Hippocampal formation (tissue), 2 donors: ENCODE measurements at places on chromosomes 12 and 14.

DNA sequence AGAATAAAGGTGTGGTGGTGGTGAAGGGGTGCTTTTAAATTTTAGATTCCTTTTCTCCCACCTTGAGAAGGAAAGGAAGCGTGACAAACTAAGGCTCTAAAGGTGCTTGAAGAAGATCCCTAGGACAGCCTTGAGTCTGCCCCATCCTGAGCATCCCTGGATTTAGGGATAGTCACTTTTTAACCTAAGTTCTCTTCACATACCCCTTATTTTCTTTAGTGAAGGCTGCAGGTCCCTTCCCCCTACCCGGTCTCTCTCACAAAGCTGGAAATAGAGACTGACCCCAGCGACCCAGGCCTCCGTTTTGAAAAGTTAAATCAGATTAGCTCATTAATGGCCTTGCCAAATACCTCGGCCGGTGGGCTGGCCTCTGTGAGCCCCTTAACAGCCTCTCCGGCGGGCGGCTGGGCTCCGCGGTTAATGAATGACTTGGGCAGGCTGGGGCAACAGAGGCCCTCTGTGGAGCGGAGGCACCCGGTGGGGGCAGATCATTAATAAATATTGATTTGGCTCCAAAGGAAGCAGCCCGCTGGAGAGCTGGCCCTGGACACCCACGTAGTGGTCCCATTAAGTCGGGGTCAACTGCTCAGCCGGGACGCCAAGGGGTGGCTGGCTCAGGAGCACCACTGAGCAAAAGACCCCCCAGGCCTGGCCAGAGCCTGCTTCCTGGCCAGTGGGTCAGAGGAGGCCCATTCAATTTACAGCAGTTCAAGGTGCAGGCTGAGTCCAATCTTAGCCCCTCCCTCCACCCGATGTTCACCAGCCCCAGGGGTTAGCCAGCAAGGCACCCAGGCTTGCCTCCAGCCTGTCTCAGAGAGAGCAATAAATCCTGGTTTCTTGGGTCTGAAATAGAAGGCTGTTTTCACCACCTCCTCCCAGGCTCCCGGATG is 31.8 kb downstream of the PAH start:
- no peak for DNase-seq

DNA sequence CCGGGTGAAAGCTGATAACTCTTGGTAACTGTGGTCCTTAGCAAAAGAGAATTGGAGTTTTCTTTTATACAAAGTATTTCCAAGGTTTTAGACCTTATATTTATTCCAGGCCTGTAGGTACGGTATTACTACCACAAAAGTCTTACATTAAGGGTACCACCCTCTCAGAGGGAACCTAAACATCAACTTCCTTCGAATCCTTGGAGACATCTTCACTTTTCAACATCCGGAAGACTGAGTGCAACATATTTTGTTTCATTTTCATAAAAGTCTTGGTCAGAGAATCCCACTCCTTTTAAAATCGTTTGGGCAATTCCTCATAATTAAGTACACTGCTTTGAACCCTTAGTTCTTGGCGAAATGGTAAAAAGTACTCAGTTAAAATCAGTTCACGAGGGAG is 1.2 kb downstream of the CNOT2 start:
- DNase-seq: no peak

DNA sequence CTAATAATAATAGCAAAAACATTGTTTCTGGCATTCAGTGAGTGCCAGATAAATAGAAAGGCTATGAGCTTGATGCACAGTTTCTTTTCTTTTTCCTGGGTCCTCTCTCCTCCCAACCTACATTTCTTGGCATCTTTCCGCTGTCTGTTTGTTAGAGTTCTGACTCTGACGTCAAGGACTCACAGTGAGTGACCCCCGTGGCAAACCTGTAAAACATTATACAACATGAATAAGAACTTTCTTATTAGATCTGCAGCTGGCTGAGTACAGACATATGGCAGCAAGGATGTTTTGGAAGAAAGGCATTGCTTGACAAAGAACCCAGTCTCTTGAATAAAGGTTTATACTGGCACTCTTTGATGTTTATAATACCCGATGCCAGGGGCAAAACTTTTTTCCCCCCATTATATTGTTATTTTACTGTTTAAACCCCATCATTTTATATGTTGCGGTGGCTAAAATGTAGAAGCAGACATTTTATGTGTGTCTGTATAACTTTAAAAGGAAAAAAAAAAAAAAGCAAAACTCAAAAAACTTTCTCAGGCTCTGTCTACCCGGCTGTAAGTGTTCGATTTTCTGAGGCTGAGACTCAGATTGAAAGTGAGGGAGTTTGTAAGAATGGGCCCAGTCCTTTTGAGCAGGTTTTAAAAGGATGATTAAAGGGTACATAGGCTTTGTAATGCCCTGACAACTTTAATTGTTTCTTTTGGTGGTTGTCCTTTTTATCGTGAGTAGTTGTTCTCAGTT is 159.3 kb downstream of the PDE3A start:
- DNase-seq: no peak

GRCh38 chr12:118166946-118167345 is 31.0 kb downstream of the PEBP1 start:
- DNase-seq: no peak

DNA sequence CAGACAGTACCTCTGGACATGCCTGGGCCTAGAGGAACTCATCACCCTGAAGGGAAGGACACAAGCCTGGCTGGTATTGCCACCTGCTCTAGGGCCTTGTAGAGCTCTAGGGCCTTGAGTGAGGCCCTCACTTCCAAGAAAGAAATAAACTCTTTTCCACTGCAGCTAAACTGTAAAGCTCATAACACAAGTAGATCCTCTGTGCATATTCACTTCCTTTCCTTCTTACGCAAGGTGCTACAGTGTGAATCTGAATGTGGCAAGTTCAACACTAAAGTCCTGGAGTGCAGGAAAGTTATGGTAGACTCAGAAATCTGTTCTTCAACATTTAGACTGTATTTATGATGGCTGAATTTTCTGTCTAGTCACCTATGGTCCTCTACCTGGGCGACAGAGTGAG is 14.5 kb downstream of the RNASE3 start:
- no peak for DNase-seq

- no peak for DNase-seq
Observed at GRCh38 chr14:68181519-68182326, 362.1 kb downstream of the RAD51B start.

DNA sequence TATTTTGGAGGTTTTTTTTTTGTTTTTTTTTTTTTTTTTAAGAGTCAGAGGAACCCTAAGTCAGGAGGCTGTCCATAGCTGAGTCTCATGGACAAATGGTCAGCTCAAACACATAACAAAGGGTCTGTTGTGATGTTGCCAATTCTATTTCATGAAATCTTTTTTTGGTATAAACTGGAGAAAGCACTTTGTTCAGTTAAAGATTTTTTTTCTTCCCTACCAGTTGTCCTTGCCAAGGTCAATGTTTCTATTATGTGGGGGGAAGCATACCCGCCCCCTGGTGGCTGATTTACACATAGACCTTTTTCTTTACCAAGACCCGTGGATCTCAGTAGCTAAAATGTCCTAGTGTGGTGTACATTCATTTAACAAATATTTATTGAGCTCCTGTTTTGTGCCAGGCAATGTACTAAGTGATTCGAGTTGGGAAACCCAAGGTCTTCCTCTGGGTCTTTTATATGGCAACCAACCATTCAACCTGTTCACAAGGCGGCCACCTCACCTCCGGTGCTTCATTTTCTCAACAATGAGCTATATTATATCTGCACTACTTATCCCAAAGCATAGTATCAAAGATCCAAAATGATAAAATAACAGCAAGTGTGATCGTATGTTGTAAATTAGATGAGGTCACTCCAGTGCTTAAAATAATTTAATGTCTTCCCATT is 214.5 kb downstream of the PAH start:
- peak; percentile 38 for DNase-seq

DNA sequence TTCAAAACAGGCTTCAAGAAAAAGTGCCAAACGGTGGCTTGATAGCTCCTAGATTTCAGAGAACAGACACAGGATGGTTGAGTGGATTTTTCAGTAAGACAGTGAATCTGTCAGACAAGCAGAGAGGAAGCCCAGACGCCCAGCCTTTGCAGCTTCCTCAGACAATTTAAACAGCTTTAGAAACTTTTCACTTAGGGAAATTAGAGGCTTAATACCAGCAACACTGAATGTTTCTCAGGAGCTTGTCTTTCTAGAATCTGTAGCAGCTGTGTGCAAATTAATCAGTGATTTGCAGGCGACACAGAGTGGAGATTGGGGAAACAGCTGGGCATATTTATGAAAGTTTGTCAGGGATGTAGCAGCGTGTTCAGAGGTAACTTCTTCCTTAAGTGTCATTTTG is 362.1 kb downstream of the GALC start:
- no peak for DNase-seq

- no peak for DNase-seq
Observed at GRCh38 chr14:77889971-77890442, 90.1 kb downstream of the ADCK1 start.

DNA sequence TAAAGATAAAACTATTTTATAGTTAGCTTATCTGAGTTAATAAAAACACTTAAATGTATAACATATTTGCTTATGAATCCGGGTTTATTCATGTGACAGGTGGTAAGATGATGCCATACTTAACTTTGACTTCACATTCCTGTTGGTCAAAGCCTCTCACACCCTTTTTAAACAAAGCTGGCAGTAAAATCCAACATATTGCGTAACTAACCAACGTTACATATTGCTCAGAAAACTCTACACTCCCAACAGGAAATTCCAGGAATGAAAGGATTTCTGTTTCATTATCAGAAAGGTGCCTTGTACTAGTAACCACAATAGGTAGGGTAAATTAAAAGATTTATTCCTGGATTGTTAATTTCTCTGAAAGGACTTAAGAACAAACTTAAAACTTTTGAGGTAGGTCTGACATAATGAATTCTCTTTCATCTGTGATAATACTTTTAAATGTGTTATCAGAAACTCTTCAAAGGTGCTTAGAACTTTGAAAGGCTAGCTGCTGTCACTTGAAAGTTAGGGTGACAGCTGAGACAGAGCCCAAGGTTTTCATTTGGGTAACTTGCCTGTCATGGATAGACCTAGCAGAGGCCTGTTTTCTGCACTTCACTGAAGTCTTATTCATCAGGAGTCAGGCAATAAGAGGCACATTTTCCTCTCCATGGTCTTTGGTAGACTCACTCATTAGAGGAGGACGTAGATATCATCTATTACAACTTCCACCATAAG is 23.8 kb upstream of the CATSPERB start:
- no peak for DNase-seq

- no peak for DNase-seq
Observed at GRCh38 chr14:105136401-105137322, 31.9 kb downstream of the JAG2 start.

DNA sequence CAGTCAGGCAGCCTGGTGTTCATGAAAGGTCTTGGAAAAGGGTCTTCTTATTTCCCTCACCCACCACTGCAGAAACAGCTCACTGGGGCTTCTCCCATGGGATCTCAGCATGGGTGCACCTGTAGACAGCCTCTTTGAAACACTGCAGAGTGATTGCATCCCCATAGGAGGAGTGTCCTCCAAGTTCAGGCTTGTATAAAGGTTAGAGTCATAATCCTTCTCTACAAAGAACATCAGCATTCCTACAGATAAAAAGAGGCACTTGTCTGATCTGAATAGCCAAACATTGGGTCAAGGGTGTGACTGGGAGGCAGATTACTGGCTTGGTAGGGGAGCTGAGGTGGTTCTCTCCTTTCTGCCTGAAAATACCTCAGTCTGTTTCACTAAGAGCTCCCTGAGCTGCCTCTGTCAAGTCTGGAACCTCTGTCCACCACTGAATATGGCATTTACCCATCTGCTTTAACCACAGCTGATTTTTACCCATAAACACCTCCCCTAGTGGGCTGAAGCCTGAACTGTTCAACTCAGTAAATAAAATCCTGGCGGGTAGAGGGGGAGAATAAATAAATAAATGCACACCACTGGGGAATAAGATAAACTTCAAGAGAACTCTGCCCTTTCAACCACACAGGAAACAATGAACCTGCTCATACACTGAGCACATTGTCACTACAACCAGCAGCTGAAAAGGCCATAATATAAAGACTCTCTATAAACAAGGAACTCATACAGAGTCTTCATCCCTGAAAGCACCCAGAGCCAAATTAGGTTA is 120.7 kb upstream of the SCAF11 start:
- DNase-seq: no peak

- no peak for DNase-seq
Observed at GRCh38 chr14:26401179-26401968, 196.5 kb downstream of the NOVA1 start.

DNA sequence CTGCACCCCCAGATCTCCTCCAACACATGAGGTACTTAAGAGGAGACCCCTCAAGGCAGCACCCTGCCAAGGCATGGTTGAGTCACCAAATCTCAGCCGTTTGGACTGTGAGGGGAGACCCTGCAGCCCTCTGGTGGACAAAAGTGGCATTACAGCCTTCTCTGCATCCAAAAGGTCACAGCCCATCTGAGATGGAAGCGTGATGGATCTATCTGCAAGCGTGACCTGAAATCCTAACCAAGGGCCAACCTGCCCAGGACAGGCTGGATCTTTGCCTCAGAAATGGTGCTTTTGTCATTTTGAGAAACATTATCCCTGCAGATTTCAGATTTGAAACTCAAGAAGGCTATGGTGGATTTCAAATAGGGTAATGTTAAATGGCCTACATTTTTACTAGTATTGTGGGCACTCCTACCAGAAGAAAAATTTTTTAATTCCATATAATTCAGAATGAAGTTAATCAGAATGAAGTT is 23.7 kb upstream of the DHRS4 start:
- peak; percentile 8 for DNase-seq

GRCh38 chr14:60250257-60251035 is 1.4 kb downstream of the PPM1A start:
- DNase-seq: no peak

DNA sequence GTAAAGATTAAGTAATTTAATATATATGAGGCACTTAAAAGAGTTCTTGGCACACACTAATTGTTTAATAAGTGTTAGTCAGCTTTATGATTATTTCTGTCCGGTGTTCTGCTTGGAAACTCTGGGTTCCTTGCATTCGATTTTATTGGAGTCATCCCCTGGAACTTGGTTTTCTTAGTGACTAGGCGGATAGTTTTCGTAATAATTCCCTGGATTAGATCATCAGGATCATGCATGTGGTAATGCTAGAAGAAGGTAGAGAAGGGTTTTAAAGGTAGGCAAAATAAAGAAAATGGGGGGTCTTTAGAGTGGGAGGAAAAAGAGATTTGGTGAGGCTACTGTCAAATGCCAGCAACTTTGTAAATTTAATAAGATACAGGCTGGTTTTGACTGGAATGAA is 88.4 kb downstream of the MYF5 start:
- DNase-seq: no peak

DNA sequence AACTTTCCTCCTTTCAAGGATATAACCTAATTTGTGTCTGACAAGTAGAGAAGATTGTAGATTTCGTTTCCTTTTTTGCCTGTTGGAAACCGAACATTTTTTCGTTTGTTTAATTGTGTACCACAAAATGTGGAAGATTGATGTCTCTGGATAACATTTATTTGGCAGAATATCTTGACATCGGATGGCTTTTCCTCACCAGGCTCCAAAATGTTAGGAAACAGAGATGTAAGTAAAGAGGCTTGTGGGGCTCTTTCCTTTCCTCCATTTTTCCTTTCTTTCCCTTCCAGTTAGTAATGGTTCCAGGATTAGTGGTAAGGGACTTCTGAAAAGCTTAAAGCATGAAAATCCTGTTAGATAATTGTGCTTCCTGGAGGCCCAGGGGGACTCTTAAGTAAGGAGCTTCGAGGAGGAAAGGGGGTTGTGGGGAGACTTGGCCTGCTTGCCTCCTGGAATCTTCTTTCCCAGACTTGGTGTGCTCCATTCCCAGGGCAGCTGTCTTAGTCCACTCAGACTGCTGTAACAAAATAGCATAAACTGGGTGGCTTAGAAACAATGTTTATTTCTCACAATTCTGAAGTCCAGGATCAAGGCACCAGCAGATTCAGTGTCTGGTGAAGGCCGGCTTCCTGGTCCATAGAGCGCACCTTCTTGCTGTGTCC is 243.1 kb upstream of the PWP1 start:
- DNase-seq: no peak

GRCh38 chr12:127635838-127636237 is 631.1 kb upstream of the TMEM132C start:
- DNase-seq: no peak
